D341Med (cell line): ENCODE measurements at places on chromosomes 2 and 18.
A peak's percentile ranks its signal among the peaks of the same experiment; 100 is the strongest.

- no peak for DNase-seq
Measured at GRCh38 chr2:111219285-111219684, 98.6 kb downstream of the BCL2L11 start.

DNA sequence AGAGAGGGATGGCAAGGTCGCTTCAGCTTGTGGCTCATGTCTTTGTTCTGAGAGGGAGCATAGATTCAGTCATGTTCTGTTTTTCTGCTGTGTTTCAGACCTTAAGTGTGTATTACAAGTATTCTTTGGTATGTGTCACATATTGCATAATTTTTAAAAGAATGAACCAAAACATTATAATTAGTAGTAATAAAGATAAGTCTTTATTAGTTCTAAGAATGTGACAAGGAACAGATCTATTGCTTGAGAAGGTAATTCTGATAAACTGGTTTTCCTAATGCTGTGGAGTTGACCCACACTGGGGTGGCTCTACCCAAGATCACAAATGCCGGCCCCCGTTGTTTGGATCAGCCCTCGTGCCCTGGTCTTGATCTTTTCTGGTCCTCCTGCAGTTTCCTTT, 124.3 kb upstream of the FOSL2 start:
- DNase-seq = no peak

DNA sequence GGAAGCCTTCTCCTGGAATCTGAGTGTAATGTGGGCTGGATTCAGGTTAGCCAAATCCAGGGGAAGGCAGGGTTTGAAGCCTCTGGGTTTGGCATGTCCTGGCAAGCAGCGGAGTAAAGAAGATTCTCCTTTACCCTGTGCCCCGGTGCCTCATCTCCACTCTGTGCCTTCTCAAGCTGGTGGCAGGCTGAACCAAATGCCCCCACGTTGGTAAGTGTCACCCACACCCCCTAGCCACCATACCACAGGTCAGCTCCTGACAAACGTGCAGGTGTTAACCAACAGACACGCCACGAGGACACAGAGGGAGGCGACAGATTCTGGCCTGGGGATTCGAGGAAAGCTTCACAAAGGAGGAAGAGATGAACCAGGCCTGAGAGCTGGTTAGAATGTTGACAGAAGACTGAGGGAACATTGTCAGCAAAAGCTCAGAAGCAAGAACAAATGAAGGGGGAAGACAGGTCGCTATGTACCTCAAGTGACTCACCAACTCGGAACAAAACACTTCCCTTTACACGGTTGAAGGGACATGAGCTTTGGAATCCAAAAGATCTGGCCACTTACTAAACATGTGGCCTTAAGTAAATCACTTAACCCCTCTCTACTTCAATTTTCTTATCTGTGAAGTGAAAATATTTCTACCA, 85.2 kb upstream of the LCLAT1 start:
- DNase-seq = no peak

DNA sequence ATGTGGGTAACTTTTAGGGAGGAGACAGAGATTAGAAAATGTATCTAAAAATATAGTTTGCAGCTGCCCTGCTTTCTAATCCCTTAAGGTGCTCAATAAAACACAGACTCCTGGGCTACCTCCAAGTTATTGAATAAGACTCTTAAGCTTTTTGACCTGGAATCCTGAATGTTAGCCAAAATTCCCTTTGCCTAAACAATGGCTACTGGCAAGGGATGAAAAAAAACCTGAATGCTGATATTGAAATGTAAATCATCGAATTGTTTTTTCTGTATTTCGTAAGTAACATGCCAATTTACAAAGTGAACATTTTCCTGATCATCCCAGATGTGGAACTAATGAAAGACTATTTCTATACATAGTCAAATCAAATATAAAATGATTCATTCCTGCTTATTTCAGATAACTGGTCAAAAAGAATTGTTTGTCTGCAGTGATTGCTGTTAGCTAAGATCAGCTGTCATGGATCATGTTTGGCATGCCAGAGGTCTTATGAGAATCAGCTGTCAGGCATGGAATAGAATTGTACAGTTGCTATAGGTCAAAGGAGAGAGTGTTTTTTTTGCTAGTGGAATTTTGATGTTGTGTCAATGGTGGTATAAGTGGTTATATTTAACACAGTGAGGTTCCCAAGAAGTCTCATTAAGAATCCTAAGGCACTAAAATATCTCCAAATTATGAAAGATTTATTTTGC, 363.6 kb upstream of the CWC22 start:
- no peak for DNase-seq

DNA sequence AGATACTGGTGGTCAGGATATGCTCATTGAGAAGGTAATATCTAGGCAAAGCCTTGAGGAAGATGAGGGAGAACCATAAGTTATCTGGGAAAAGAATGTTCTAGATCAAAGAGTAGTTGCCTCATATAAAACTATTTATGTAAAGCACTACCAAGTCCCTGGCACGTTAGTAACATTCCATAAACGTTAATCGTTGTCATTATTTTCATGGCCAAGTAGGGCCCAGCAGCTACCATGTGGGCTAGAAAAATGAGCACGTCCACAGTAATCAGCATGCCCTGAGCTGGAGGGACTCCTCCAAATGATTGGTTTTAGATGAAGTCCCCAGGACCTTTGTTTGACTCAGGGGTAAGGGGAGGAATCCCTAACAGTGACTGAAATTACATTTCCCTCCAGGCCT, 32.7 kb upstream of the AFTPH start:
- no peak for DNase-seq

DNA sequence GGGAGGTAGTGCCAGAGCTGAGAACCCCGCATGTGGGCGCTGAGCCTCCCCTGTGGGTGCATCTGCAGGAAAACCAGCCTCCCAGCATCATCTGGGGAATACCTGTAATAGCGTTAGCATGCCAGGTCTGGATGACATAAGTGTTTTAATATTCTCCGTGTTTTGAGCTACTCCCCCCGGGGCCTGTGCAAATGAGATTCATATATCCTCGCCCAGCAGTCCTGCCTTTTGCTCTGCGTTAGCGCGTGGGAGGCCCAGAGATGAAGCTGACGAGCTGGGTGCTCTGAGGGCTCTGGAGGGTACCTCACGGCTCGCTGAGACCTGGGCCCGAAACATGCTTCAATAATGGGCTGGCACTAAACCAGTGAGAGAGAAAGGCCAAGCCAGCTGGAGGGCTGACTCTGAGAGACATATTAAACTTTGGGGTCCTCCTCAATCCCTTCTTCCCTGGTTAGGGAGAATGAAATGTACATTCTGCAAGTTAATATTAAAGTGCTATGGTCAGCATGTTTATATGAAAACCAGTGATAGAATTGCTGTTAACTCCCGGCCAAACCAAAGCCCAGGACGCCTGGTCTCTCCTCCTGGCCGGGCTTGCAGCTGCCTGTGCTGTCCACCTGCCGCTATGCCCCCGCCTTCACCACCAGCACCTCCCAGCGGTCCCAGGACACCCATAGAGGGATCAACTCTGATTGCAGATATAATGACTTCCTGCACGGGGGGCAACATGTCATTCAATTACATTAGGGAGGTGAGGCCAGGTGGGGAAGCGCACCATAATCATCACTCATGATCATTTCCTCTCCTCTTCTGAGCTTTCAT, 77.0 kb downstream of the EDAR start:
- DNase-seq = peak; percentile 6
